SW 1271 (cell line): ENCODE measurements at places on chromosomes 3 and 15.

- DNase-seq: no peak
Measured at GRCh38 chr15:70093481-70094319, 4.0 kb downstream of the TLE3 start.

DNA sequence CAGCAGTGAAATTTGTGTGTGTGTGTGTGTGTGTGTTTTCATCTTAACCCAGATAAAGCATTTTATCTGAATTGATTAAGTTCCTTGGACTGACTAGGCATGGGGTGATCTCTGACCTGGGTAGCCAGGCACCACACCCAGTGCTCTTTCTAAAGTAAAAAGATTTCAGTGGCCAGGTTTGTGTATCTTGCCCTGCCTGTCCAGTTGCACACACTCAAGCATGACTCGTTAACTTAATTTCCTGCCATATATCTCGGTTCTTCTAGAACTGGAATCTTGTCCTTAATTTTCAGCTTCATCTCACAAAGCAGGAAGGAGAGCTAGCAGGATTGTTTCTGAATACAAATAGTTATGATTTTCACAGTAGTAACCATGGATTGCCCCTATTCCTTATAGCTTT is 17.0 kb downstream of the TM4SF18 start:
- no peak for DNase-seq

- no peak for DNase-seq
Measured at GRCh38 chr3:116971531-116971930, 262.0 kb downstream of the TUSC7 start.

DNA sequence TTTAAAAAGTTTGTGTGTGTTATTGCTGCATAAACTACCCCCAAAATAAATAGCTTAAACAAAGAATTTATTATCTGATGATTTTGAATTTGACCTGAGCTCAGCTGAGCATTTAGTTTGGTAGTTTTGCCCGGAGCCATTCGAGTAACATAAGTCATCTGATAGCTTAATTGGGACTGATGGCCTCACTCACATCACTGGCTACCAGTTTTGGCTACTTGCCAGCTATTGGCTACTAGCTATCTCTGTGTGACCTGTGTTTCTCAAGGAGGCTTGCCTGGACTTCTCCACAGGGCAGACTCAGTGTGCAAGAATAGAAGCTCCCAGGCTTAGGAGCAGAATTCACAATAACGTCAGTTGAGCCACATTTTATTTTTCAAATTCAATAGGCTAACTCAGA is 9.0 kb downstream of the CNTN3 start:
- DNase-seq: no peak

DNA sequence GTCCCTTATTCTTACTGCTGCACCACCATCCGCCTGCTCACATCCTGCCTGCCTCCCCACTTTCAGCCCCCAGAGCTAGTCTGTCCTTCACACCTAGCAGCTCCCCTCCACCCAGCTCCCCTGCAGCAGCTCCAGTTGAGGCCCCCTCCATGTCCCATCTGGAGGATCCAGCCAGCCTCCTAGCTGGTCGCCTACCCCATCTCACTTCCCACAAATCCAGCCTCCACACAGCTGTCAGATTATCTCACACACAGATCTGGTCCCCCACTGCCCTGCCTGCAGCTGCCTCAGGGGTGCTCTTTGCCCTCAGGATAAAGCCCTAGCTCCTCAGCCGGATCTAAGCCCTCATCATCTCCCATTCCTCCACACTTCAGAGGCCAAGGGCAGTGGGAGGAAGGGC is 8.8 kb upstream of the SEMA7A start:
- no peak for DNase-seq

- DNase-seq: no peak
Measured at GRCh38 chr15:90463381-90463780, 66.3 kb upstream of the CRTC3 start.

DNA sequence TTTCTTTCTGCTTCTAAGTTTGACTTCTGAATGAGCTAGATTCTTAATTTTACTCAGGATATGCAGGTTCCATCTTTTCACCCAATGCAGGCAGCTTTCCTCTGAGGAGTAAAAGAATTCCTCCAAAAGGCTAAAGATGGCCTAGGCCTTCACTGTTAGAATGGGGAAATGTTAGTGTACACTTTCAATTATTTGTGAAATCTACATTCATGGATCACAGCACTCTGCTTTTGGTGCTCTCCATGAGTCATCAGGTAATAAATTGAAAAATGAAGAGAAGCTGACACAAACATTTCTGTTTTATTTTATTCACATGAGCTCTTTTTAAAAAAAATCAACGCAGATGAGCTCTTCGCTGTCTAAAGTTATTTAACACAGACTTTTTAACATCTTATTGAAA is 502.5 kb upstream of the GOLIM4 start:
- DNase-seq: no peak

- DNase-seq: no peak
Measured at GRCh38 chr3:168865022-168865551, 769.4 kb upstream of the GOLIM4 start.

DNA sequence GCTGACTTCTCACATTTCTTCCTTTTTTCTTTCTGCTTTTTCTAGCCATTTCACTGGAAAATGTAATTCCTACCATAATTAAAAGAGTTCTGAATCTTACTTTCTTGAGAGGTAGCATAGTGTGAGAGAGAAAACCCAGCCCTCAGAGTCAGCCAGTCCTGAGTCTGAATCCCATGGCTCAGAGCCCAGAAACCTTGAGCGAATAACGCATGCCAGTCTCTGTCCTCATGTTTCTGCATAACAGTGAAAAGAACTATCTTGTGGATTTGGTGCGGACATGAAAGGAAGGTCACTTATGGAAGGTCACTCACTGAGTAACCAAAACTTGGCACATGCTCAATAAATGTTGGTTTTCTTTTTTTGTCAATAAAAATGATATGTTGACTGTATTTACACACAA is 29.3 kb upstream of the SLCO3A1 start:
- no peak for DNase-seq

DNA sequence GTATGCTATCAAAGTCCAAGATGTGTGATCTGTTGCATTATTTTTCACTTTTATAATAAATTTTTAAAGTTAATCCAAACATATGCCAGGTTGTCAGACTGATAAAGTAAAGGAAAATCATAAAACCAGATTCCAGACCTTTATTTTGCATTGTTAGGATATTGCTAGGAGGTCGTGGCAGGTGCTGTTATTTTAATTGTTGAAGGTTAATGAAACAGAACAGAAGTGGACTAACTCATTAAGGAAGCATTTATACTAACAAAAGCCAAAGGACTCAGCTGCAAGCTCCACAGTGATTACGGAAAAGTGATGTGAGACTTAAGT is 63.1 kb downstream of the DCLK3 start:
- no peak for DNase-seq

GRCh38 chr3:10502185-10502880 is 3.1 kb downstream of the ATP2B2 start:
- no peak for DNase-seq

DNA sequence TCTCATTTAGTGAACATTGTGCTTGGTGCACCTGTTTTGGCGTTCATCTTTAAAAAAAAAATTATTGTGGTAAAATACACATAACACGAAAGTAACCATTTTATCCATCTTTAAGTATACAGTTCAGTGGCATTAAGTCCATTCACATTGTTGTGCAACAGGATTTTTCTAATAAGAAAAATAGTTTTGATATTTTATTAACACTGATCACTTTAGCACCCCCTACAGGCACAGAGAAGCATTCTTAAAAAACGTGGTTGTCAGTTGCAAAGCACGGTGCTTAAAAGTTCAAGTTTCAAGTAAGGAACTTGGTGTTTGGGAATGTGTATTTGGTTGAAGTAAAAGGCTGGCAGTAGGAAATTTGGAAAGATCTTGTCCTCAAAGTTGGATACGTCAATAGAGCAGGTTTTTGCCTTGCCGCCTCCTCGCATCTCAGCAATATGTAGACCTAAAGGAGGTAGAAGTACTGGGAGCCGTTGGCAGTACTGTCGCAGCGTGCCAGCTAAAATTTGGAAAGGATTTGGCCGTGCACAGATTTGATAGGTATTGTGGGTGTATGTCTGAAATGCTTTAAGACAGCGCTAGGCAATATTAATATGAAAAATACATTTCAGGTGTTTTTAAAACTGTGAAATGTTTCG is 110.4 kb downstream of the LRRC28 start:
- no peak for DNase-seq

DNA sequence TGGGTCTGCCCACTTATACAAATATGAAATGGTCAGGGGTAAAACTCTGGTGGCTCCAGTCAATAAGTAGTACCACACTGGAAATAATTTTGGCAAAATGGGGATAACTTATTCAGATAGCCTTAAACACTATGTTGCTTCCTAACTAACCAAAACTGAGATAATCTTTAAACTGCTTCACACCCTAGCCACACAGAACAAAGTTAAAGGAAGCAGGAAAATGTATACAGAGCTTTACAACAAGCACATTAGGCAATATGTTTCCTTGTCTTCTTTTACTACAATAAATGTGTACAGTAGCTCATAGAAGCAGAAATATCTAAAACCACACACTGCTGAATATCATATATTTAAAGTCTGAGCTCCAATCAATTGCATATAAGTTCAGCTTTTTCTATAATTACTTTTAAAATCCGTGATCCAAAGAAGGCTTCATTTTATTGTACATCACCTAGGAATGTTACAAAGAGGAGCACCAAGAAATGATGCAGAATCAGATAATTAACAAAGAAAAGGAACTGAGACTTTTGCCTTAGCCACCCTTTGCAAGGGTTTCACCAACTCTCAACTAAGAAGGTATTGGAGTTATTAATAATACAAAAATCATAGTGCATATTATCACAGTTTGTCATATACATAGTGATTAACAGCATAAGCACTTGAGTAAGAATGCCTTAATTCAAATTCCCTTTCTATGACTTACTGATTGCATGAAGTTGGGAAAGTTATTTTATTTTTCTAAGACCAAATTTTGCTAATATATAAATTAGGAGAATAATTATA is 9.2 kb upstream of the SSR3 start:
- DNase-seq: no peak

DNA sequence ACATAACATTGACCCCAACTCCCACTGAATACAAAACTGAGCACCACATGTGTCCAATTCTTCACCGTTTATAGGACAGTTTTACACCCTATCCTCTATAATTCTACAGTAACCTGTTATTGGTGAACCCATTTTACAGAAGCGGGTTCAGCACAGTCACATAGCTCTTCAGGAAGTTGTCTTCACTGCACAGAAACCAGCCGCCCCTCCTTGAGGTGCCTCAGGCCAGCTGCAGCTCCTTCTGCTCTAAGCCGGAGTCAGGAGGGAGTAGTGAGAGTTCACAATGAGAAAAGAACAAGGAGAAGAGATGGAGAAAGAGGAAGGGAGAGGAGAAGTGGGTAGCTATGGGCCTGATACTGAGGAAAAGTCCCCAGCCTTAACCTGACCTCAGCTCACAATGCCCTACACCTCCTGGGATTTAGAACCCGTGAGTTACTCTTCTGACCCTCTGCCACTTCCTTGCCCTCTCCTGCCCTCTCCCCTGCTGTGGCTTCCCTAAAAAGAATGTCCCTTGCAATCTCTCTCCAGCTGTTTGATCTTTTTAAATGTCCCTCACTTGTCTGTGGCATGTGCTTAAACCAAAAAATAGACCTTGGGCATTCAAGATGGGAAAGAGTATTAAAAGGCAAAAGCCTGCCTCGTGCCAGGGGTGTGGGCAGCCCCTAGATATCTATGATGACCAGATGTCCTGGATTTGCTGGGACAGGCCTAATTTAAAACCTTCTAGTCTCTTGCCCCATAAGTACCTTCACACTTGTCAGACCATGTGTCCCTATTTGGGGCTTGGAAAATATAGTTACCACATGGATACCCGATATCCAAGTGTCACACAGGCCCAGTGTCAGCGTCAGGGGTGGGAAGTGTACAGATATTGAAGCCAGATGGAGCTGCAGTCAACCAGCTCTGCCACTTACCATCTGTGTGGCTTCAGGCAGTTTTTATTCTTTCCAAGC is 71.3 kb upstream of the HES1 start:
- no peak for DNase-seq

DNA sequence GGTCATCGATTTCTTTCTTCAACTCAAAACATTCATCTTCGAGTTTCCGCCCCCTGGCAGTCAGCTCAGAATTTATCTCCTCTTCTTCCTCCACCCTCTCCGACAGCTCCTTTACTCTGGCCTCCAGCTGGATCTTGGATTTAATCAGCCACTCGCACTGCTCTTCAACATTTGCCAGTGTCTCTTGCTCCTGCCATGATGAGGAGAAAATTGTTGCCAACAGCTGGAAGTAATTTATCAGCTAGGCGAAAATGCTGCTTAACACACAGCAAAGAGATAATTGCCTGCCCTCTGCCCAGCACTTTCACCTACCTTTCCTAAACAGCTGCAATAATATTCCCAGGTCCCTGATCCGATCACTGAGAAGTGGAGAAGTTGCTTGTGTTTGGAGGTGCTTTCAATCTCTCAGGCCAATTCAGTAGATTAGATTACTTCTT is 69.3 kb downstream of the MYH15 start:
- no peak for DNase-seq

DNA sequence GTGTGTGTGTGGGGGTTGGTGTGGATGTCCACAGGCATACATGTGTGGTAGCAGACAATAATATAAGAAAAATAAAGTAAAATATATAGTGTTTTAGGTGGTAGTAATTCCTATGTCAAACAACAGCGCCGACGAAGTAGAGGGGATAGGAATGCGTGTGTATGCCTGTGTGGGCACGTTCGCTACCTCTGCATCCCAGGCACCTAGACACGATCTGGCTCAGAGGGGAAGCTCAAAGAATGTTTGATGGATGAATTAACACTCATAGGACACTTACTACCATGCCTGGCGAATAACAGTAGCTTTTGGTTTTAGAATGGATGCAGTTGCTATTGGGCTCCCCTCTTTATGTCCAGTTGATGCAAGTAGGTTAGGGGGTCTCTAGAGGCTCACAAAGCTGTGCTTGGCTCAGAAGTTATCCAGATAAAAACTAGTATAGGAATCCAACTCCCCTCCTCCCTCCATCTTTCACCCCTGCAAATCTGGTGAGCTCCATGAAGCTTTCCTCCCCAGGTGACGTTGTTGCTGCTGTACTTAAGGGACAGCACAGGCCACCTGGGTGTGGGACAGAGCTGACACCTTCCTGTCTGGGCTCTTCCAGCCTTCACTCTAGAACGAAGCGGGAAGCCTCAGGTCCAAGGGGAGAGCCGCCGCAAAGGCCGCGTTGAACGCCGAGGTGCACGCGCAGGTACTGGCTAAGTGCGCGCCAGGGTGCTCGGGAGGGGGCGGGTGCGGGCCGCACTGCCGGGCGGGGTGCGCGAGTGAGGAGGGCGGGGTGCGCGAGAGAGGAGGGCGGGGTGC is 192.6 kb upstream of the LYSMD4 start:
- no peak for DNase-seq

GRCh38 chr3:187093320-187093719 is 46.0 kb downstream of the RPL39L start:
- DNase-seq: no peak

- no peak for DNase-seq
Measured at GRCh38 chr3:171776411-171776810, 33.9 kb downstream of the PLD1 start.

DNA sequence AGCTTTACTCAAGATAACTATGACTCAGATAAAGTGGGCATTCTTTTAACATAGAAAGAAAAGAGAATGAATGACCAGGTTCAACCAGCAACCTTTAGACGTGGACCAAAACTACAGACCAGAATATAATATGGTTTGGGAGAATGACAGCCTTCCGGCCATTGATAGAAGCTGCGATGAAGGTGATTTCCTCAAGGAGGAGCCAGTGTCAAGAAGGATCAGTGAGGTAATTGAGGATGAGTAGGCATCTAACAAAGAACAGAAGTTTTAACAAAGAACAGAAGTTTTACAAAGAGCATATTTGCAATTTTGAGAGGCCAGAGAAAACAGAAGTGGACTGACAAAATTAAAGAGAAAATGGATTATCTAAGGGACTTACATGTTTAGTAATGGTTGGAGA is 289.0 kb upstream of the AGTR1 start:
- no peak for DNase-seq

- DNase-seq: no peak
Measured at GRCh38 chr3:167976516-167977361, 119.0 kb downstream of the GOLIM4 start.
